Stimulated activated CD4-positive, alpha-beta T cell treated with anti-CD3 and anti-CD28 coated beads, TNF-alpha, amount 100 ng/mL, for 4 hours (primary cell): ENCODE measurements at places on chromosomes 11 and 22.

DNA sequence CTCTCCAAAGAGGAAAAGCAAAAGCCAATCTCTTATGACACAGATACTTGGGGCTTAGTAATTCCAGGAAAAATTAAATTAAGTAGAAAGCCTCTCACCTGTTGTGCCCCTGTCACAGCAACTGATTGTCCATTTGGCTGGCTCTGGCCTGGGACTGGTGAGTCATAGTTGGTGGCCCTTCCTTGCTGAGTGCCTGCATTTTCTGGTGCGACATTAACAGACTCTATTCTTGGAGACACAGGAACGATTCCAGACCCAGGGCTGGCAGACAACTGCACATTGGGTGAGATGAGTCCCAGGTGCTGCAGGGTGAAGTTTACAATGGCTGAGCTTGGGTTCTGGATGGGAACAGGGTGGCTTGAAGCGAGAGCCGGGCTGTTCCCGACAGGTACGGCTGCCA lies 15.6 kb downstream of the E2F8 start:
- no peak for DNase-seq

DNA sequence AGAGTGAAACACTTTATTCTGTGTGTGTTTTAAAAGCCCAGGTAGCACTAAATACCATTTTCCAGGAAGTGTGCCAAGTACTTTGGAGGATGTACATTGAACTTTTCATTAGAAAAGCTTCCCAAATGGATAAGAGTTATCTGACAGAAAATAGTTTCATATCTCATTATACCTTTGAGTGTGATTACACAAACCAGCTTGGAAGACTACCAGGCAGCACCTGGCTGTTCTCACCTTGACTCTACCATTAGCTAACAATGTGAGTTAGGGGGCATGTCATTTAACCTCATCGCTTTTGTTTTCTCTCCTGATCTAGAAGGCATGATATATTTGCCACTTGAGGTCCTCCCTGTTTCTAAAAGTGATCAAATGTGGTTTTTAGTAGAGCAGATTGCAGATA lies 50.2 kb downstream of the GRM5 start:
- no peak for DNase-seq

- DNase-seq = no peak
Observed at GRCh38 chr22:16970446-16970845, 37.6 kb downstream of the GAB4 start.

- DNase-seq = no peak
Observed at GRCh38 chr22:48737461-48738203, 1090.0 kb downstream of the BRD1 start.

DNA sequence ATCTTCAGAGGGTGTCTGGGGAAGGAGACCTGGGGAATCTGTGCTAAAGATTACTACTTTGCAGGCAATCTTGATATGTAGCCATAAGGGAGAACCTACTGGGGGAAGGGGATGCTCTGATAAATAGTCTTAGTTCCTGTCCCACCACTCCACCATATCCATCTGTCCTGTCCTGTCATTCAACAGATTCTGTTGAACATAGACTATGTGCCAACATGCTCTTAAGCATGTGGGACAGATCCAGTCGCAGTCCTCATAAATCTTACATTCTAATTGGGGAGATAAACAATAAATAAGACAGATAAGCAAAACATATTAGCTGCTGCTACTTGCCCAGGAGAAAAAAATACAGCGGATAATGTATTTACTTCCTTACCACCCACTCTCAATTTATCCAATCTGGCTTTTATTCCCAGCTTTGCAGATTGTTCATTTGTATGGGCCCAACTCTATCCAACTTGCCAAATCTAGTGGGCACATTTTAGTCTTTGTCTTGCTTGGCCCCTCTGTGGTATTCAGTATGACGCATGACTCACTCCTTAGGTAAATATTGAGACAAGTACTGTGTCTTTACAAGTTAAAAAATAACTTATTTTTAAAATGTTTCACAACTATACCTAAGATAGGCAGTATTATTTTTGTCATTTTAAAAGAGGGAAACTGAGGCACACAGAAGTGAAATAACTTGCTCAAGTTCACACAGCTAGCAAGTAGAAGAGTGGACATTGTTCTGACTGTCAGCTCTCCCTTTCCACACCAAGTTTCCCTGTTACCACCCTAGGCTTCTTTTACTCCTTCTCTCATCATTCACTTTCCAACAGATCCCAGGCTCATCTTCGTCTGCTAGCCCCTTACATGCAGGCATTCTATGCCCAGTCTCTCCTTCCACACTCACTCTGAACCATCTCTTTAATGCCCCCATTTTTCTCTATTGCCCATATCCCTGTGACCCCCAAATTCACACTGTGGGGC lies 133.6 kb upstream of the SESN3 start:
- no peak for DNase-seq

DNA sequence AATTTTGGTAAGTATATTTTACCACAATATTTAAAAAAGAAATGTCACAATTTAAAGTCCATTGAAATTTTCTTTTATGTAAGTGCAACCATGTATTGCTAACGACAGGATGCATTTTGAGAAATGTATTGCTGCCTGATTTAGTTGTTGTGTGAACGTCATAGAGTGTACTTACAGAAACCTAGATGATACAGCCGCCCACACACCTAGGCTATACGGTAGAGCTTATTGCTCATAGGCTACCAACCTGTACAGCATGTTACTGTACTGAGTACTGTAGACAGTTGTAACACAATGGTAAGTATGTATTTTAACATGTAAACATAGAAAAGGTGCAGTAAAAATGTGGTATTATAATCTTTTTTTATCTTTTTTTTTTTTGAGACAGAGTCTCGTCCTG lies 48.1 kb downstream of the CBL start:
- DNase-seq = no peak

DNA sequence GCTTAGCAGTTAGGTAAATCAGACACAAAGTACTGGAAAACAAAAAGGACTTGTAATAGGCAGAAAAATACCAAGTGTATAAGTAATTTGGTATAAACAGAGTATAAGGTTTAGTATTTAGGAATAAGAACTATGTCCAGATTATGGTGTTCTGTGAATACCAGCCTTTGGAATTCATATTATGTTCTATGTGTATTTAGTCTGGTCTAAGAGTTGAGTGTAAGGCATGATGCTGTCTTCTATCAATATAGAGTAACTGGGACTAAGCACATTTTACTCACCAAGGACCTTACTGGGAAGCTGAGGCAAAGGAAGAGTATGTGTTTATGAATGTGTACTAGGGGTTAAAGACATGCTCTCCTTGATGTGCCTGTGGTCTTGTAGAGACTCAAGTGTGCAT lies 9.5 kb downstream of the SDHD start:
- DNase-seq = no peak

- no peak for DNase-seq
Observed at GRCh38 chr11:130106381-130106780, 36.7 kb downstream of the APLP2 start.

DNA sequence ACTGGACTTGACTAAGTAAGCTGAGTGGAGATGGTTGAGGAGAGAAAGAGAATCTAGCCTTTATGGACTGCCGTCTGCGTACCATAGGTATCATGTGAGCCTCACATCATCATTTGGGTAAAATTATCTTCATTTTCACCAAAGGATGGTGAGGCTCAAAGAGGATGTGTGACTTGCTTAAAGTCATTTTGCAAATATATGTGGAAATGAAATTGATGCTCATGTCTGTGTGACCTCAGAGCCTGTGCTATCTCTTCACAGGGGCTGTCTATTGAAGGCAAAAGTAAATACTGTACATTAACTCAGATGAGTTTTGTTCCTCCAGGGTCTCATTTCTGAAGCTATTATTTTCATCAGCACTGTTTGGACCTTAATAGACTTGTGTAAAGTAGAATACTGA lies 83.3 kb upstream of the ALKBH3 start:
- DNase-seq = no peak

- no peak for DNase-seq
Observed at GRCh38 chr11:133082841-133083488, 449.3 kb downstream of the OPCML start.

DNA sequence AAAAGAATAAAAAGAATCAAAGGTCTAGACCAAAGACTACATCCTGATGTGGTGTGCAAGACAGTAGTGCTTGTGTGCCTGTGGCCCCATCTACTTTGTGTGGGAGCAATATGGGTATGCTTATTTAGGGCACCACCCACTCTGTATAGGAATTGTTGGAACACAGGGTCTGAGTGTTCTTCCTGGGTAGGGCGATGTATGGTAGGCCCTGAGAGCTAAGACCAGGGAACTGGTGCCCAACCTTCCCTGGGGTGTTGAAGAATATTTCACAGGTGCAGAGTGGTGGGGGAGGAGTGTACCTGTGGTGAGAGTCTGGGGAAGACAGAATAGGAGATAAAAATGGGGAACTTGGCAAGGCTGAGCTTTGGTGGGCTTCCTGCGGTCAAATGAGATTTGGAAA lies 41.9 kb downstream of the MICAL2 start:
- no peak for DNase-seq

DNA sequence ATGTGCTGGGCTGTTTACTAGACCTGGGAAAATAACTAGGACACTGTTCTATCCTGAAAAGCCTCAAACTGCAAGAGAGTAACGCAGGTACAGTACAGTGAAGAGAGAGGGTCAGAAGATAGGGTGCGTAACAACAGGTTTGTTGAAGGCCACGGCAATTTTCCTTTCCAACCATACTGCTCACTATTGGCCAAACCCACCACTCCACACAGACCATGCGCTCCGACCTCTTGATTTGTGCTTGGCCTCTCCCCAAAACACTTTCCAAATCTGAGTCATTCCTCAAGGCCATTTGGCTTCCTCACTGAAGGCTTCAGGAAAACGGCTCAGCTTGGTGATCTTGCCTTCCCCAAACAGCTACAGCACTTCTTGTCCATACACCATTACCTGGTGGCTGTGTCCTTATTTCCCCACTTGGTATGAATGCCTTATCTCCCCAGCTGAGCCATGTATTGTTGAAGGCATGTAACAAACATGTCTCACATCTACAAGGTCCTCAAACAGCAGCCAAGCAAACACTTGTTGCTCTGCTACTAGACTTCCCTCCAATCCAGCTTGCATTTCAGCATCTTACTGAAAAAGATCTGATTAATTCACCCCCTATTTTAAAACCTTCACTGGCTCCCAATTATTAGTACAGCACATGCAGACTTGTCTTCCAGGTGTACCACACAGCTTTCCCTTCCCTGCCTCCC lies 40.9 kb downstream of the TCF20 start:
- DNase-seq = no peak

DNA sequence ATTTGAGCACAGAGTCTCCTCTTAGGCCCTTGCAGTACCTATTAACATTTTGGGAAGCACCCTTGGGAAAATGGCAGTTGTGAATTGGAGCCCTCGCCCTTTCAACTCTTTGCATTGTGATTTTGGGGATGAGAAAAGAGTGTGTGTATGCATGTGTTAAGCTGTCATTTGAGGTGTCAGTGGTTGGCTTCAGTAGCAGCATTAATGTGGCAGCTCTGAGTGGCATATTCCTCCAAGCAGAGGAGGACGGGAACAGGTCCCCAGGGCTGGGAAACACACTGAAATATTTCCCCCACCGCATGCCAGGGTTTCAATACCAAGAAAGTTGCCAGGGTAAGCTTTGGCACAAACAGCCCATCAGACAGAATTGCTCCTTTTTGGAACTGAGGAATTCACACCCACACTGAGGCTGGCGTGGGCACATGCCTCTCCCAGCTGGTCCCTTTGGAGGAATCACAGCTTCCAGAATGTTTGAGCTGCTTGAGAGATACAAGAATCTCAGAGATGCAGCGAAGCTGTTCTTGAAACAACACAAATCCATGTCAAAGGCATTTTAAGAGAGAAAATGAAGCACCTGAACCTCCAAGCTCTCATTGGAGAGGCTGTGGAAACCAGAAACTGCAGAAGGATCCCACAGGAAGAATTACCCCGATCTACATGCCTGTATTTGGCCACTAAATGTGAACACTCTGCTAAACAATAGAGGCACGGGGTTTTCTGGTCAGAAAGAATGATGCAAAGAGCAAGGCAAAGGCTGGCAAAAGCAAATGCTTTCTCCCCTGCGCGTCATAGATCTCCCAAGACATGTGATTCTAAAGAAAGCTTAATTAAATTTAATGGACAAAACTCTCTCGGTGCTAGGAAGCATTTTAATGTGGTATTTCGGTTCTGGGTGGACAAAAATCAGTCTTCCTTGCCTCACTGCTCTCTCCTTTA lies 67.2 kb upstream of the RCN1 start:
- no peak for DNase-seq

DNA sequence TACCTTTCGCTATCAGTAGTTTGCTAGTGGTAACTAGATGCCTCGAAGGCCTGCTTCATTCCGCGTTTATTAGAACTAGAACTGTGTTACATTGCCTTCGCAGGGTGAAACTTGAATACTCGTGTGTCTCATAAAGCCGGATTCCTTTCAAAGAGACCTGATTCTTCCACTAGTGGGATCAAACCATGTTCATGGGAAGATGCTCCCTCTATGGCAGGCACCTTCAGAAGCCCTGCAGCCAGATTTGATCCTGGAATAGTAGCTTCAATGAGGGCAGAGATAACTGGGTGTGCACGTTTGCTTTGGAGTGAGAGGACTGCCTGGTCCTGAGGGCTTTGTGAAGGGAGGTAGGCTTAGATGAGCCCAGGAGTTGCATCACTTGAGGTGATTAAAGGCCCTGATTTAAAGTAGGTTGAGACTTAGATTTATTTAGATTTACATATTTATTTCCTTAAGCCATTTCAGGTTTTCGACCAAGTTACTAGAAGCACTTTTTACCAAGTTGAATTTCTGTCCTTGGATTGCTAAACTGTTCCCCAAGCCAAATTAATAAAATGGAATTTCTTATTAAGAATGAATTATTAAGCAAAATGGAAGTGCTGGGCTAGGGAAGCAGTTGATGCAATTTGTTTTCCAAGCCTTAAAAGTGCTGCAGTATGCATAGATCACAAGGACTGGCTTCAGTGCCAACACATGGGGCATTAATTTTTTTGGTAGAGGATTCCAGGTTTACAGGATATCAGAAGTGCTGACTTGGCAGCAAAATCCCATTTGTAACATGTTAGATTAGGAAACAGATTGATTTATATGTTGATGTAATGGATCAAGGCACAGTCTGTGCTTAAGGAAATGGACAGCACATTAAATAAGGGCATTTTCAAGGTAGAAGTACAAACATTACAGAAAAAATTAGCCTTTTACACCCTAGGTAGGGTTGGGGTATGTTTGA lies 32.9 kb downstream of the APLP2 start:
- DNase-seq = no peak

DNA sequence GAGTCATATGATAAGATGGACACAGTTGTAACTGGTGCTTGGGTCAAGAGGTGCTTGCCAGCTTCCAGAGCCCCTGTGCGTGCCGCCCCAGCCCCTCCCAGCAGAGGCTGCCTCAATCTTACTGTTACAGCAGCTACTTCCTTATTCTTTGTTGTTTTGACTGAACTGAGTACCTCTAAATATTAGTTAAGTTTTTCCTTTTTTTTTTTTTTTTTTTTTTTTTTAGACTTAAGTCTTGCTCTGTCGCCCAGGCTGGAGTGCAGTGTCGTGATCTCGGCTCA lies 8.8 kb downstream of the ZBED4 start:
- no peak for DNase-seq

GRCh38 chr22:47219789-47220188 lies 457.3 kb downstream of the TBC1D22A start:
- no peak for DNase-seq

DNA sequence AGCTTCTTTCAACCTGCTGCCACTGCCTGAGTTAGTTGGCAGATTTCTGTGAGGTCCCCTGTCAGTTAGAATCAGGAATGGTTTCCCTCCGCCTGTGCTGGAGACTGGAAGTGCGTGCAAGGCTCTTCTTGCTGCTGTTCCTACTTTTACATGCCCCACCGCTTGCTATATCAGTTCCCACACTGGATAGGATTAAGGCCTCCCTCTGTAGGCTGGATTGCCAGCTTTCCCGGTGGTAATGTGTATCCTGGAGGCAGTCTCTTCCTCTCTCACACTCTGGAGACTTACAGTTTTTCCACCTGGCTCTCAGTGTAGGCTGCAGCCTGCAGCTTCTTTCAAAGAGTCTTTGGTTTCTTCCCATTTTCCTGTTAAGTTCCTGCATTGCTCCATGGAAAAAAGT lies 66.5 kb downstream of the ARHGAP42 start:
- DNase-seq = no peak
